ENCODE measurements at places on chromosomes 2 and 18.

DNA sequence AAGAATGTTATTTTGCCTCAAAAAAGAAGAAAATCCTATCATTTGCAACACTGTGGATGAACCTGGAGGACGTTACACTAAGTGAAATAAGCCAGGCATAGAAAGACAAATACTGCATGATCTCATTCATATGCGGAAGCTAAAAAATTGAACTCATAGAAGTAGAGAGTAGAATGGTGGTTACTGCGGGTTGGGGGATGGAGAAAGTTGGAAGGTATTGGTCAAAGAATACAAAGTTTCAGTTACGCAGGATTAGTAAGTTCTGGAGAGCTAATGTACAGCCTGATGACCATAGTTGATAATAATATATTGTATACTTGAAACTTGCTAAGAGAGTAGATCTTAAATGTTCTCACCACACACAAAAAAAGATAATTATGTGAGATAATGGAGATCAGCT lies 5.0 kb upstream of the GALNT5 start:
- DNase-seq = no peak

DNA sequence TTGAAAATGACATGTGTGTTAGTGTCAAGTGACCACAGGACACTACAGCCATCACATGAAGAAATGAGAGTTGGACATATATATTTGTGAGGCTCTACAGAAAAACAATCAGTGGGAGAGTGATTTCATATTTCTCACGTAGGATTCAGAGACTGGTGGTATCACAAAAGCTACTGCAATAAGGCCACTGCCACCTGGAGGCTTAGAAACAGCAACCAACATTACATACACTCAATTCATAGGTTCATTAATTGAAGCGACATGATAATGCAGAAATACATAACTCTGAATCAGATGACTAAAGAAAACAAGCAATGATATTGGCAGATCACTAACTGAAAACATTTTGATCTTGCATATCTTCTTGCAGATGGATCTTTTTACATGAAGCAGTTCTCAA lies 248.1 kb upstream of the KLHL14 start:
- no peak for DNase-seq

DNA sequence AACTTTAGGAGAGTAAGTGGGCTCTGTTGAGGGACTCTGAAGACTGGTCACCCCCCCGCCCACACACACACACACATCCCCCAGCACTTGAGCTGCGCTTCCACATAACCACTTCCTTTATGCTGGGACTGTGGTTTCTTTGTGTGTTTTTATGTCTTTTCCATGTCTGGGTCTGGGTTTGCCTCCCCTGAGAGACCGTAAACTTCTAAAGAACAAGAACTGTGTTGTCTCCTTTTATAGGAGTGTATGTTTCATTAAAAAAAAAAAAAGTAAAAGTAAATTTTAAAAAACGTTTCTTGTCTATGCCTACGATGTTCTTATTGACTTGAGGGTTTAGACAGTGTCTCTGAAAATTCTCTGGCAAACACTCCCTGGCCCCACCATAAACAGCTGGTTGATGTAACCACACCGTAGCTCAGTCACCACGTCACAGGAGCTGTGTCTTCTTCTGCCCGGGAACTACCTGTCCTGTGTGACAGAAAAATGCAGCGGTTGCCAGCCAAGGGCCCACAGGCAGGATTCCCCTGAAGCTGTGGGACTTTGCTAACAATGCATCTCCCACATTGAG lies 68.0 kb downstream of the KLHL29 start:
- peak; percentile 66 for DNase-seq

DNA sequence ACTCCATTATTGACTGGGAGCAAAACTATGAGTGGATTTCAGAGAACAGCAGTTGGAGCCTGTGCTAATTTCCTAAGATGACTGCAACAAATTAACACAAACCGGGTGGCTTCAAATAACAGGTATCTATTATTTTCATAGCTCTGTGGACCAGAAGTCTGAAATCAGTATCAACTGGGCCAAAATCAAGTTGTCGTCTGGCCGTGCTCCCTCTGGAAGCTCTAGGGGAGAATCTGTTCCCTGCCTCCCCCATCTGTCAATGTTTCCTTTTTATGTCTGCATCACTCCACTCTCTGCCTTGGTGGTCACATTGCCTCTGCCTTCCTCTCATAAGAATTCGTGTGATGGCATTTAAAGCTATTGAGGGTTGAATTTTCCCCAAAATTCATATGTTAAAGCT lies 269.8 kb downstream of the TMX3 start:
- DNase-seq = no peak

- no peak for DNase-seq
These were observed 77.8 kb downstream of the FAM161A start for GRCh38 chr2:61775956-61776570.

- no peak for DNase-seq
These were observed 4.8 kb downstream of the NEU4 start for GRCh38 chr2:241813644-241814392.

DNA sequence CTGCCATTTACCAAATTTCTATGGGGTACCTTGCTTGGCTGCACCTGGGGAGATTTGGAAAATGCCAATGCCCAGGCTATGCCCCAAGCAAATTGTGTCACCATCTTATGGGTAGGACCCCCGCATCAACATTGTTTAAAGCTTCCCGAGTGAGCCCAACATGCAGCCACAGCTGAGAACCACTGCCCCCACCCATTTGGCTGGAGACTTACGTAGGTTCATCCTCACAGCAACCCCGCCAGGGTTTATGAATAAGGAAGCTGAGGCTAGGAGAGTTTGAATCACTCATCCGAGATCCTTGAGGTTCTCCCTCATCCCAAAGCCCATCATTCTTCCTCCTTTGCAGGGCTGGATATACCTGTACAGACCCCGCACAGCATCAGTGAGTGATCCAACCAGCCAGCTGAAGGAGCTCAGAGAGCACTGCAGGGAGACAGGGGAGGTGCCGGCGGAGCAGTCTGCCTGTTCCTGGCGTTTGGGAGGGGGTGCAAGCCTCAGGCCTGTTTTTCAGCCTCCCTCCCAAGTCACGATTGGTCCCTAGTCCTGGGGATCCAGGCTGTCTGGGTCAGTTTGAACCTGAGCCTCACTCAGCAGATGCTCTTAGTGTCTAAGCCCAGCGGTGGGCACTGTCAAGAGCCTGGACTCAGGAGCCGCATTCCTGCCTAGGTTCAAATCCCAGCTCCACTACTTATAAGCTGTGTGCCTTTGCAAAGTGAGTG lies 164.9 kb downstream of the SMAD7 start:
- no peak for DNase-seq

- peak; percentile 44 for DNase-seq
These were observed 19.2 kb upstream of the TMEM177 start for GRCh38 chr2:119659601-119660342.

DNA sequence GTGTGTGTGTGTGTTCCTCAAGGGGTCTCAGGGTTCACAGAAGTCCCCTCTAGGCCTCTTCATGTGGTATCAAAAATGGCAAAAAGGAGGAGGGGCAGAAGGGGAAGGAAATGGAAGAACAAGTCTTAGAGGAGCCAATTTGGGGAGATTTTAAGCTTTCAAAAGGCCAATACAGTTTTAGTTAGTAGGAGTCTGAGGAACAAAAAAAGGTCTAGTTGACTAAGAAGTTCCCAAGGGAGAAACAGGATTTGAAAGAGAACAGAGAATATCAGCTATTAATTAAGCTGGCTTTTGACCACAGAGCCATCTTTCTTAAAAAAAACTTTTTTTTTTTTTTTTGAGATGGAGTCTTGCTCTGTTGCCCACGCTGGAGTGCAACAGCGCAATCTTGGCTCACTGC lies 7.1 kb downstream of the RNF125 start:
- DNase-seq = no peak

- no peak for DNase-seq
These were observed 61.6 kb upstream of the PARD3B start for GRCh38 chr2:204483608-204484081.

GRCh38 chr18:69865776-69866175 lies 81.9 kb downstream of the CD226 start:
- DNase-seq = no peak

DNA sequence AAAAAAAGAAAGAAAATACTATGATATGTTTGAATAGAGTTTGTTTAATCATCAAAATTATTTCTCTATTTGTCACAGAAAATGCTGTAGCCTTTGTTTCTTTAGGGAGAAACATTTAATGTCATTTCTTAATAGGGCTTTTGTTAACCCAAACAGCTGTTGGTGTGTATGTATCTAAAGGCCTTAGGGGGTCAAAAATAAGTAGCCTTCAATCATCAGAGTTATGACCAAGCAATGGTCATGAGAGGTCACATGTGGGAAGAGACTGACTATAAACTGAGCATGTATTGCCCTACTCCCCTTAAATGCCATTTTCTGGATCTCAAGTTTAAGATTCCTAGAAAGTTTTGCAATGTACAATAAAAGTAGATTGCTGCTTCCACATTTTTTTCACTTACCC lies 22.7 kb downstream of the HNMT start:
- no peak for DNase-seq

DNA sequence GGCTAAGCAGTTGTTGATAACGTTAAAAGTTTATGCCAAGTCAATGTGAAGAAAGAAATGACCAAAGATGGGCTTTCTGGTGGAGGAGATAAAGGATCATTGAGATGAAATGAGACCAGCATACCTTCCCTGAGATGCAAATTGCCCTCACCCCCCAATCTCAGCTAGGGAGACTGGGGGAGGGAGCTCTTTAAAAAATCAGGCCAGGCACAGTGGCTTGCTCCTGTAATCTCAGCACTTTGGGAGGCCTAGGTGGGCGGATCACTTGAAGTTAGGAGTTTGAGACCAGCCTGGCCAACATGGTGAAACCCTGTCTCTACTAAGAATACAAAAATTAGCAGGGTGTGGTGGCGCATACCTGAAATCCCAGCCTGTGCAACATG lies 30.9 kb upstream of the KCMF1 start:
- no peak for DNase-seq

DNA sequence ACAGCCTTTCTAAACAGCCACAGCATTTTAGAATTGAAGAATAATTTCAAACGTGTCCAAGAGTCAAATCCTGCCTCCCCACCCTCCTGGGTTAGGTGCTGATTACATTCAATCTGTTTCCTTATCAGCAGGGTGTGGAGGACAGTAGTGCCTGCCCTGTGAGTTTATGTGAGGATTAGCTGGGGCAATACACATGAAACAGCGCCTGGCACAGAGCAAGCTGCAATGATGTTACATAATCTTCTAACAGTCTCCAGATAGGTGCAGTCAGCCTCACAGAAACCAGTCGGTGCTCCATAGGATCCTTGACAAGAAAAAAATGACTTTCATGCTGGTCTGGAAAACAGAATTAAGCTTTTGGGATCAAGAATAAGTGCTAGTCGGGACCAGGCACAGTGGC lies 91.7 kb upstream of the ITGA6 start:
- DNase-seq = peak; percentile 43

GRCh38 chr18:48928787-48929186 lies 22.0 kb downstream of the SMAD7 start:
- DNase-seq = peak; percentile 81

DNA sequence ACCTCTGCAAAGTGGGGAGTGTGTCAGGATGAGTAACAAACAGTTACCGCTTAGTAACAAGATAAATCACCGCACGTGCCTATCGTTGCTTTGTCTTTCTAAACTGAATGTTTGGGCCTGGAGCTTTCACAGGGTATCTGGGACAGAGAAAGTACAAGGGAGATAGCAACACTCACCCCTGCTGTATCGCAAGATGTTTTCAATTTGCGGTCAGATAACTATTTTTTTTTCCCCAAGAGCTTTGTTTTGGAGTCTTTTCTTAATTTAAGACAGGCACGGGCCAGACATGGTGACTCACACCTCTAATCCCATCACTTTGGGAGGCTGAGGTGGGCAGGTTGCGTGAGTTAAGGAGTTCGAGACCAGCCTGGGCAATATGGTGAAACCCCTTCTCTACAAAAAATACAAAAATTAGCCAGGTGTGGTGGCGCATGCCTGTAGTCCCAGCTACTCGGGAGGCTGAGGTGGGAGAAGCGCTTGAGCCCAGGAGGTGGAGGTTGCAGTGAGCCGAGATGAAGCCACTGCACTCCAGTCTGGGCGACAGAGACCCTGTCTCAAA lies 146.6 kb downstream of the GBX2 start:
- no peak for DNase-seq

GRCh38 chr2:197309691-197310231 lies 819 bp downstream of the ANKRD44 start:
- no peak for DNase-seq

DNA sequence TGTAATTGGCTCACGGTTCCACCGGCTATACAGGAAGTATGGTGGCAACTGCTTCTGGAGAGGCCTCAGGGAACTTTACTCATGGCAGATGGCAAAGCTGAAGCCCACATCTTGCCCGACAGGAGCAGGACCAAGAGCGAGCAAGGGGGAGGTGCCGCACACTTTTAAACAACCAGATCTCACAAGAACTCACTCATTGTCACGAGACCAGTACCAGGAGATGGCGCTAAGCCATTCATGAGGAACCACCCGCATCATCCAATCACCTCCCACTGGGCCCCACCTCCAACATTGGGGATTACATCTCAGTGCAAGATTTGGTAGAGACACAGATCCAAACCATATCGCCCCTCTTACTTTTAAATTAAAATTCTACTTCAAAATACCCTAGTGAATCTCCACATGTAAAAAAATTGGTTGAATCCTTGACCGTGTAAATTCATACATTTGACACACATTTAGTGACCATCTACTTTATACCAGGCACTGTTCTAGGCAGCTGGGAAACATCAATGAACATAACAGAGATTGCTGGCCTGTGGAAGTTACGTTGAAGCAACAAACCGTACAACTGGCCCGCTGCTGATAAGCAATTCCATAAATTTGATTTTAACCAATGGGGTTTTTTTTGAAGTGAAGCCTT lies 87.6 kb downstream of the ALPK2 start:
- no peak for DNase-seq

GRCh38 chr2:54590216-54591120 lies 133.0 kb upstream of the EML6 start:
- DNase-seq = no peak

- no peak for DNase-seq
These were observed 89.6 kb downstream of the TCF7L1 start for GRCh38 chr2:85222792-85223191.

- DNase-seq = no peak
These were observed 3.2 kb downstream of the HOXD9 start for GRCh38 chr2:176125772-176126054.

- no peak for DNase-seq
These were observed 79.1 kb downstream of the RBBP8 start for GRCh38 chr18:23012249-23012648.

GRCh38 chr2:85678794-85679672 lies 11.0 kb upstream of the SFTPB start:
- DNase-seq = peak; percentile 61

DNA sequence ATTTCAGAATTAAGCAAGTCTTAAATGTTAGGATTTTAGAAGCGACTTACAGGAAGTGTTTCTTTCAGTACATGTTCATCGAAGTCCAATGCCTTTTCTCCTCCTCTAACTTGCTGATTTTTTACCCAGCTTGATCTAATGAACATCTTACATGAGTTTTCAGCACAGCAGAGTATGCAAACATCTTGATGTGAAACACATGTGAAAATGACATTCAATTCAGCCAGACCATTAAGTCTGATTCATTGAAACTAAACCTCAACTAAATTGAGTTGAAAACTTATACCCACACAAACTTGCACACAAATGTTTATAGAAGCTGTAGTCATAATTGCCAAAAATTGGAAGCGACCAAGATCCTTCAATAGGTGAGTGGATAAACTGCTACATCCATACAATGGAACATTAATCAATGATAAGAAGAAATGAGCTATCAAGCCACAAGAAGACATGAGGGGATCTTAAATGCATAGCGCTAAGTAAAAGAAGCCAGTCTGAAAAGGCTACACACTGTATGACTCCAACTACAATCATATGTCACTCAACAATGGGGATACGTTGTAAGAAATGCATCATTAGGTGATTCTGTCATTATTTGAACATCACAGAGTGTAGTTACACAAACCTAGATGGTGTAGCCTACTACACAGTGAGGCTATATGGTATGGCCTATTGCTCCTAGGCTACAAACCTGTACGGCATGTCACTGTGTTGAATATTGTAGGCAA lies 18.5 kb downstream of the PSTPIP2 start:
- no peak for DNase-seq

Measured in HL-60 (cell line).